ENCODE measurements at places on chromosomes 3 and 15. TPM values are rescaled to one million over a fixed set of nuclear protein-coding genes. Genes with fewer than 3 reads are reported as not detected.

The PATL2 gene
- total RNA-seq: 1.7 TPM

The ZBTB20 gene
- total RNA-seq: 99.9 TPM

DNA sequence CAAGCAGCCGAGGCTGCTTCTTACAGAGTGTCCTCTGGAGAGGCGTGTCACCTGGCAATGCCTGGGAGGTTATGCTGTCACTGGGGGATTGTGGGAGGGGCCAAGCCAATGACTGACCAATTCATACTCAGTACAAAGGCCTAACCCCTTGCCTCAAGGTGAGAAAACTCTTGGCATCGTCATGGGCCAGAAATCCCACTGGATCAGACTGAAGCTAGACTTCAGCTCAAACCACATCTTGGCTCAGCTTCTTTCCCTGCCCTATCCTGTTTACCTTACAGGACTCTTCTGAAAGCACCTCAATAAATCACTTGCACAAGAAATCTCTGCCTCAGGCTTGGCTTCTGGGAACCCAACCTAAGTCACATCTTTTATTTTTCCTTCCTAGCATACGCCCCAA lies 9.5 kb downstream of the ANAPC13 start:
- DNase-seq: no peak

GRCh38 chr15:83206526-83207008 lies 1.1 kb downstream of the HDGFL3 start:
- no peak for DNase-seq

The COL7A1 gene
- 20.0 TPM for total RNA-seq

DNA sequence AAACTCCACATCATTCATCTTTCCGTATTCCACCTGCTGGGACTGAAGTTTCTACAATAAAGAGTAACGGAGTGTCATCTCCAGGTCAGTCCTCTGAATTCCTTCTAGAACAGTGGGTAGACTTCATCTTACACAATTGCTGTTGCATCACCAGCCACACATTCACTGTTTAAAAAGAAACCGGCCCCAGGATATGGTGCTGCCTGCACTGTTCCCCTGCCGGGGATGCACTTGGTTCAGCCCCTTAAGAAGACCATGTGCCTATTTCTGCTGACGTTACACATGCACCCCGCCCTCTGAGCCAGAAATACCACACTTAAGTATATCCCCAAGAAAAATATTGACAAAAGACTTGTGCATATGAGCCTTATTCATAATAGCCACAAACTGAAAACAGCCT lies 233.4 kb downstream of the FEZF2 start:
- no peak for DNase-seq

The TRPM1 gene
- total RNA-seq: not detected

All from urinary bladder (tissue), 4 donors.